Breast epithelium (tissue), 4 donors: ENCODE measurements at places on chromosomes 12 and 14. TPM values are rescaled to one million over a fixed set of nuclear protein-coding genes. Genes with fewer than 3 reads are reported as not detected.

DNA sequence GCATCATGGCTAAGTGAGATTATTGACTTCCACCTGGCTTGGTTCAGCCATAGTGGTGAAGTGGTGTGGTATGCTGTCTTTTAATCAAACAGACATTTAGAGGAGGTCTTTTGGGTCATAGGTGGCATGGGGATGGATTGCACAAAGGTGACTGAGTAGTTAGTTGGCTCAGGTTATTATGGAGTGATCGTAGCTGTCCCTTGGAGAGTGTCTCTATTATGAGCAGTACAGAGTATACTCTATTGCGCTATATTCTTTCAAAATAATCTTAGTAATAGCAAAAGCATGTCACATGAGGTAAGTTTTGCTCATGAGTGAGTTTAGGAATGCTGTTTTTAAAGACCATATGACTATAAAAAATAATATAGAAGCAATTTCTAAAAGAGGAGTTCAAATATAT lies 60.4 kb downstream of the RASSF8 start:
- DNase-seq = no peak

DNA sequence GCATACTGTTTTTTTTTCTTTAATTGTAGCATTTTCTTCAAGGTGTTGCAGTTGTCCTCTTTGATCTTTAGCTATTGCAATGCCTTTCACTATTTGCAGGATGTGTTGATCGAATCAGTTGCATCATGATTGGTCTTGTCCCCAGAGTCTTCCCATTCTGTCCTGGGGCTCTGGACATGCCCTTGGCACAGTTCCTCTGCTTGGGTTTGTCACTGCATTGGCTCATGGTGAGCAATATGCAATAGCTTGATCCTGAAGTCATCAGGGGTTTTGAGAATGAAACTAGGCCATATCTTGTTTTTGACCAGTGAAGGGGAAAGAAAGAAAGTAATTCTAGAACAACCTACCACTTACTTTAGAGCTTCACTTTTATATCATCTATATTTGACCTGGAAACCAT lies 281.5 kb downstream of the TMEM117 start:
- DNase-seq = no peak

GRCh38 chr12:16218934-16219751 lies 58.3 kb downstream of the SLC15A5 start:
- no peak for DNase-seq

Gene PLBD1
- 19.8 TPM for total RNA-seq

DNA sequence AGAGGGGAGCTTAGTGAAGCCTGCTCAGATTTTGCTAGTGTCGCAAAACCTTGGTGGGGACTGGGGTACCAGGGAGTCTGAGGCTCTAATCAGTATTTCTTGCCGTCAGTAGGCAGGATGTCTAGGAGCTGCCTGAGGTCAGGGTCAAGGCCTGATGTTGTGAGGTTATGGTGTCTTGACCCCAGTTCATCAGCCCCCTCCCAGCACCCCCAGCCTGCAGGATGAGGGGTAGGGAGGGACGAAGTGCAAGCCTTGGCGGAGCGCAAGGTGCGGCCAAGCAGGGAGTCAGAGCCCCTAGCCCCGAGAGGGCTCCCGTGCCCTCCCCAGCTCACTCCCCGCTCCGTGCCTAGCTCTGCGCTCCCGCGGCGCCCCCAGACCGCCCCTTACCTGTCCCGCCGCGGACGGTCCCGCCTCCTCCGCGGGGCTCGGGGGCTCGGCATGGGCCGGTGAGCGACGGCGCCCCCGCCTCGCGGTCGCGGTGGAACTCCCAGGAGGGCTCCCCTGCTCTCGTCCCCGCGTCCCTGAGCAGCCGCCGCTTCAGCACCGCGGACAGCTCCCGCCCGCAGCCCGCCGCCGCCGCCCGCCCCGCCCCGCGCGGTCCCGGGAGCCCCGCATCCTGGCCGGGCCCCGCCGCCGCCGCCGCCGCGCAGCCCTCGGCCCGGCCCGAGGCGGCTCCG lies 347 bp downstream of the SYNDIG1L start:
- no peak for DNase-seq

DNA sequence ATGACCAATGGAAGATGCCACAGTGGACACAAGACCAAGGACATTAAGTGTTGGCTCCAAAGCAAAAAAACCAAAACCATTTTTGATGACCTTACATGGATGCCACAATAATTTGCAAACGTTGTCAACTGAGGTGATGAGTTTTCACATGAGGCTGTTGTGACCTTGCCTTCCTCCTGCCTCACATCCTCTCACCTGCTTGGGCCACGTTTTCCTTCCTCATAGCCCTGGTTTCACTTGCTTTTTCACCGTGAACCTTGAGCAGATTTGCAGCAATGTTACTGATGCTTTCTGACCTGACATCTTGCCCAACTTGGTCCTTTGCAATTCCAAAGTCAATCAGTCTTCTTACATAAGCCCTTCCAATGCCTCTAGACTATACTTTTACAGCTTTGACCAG lies 3.7 kb downstream of the KRT6B start:
- no peak for DNase-seq

- DNase-seq = no peak
These were observed 67.5 kb downstream of the CHST11 start for GRCh38 chr12:104524034-104524832.

DNA sequence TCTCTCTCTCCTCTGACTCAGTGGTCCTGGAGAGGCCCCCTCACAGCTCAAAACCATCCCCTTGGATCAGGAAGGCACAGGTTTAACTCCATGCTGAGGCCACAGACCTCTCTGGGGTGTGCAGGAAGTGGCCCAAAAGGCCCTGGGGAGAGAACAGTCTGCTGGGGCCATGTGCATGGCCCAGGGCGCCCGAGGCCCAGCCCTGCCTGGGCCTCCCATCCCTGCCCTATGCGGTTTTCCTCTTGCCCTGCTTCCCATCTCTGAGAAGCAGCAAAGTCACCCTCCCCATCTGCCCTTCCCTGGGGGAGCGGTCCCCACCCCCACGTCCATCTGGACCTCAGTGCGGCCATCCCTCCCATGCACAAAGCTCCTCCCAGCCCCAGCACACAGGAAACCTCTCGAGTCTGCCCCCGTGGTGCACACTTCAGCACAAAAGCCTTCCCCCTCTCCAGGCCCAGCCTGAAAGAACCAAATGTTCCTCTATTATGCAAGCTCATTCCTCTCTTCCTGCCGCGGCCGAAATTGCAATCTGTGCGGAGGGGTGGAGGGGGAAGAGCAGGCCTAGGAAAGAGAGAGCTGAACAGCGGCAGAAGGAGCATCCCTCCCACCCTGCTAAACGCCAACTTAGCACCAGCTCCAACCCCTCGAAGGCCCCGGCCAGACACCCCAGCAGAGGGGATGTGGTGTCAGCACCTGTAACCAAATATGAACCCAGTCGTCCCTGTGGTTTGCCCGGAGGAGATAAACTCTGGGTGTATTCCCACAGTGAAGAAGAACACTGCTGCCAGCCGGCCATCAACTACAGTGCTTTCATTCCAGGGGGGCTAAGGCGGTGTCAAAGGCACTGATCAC lies 108.5 kb downstream of the SCARB1 start:
- peak; percentile 89 for DNase-seq

GRCh38 chr12:132561427-132562156 lies 48.8 kb downstream of the LRCOL1 start:
- DNase-seq = no peak

Gene KRT1
- total RNA-seq = not detected

- DNase-seq = no peak
These were observed 51.4 kb downstream of the DAD1 start for GRCh38 chr14:22537436-22538310.

Gene FOXA1
- total RNA-seq = 80.6 TPM

DNA sequence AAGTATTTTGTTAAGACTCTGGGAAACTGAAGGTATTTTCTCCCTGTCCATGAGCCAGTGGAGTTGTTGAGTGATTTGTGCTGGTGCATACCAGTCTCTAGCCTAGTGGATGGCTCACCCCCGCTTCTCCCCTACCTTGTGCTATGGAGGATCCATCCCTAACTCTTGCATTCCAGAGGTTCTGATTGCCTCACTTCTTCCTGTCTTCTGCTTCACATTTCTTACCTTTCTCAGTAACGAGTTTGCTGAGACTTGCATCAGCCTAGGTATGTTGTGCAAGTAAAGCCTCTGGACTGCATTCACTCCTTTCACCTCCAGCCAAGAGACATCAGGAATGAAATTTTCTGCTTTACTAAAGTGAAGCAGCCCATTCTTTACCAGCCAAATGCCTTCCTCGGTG lies 391.6 kb downstream of the ZFP36L1 start:
- DNase-seq = peak; percentile 78

Gene TSPAN19
- not detected for total RNA-seq

GRCh38 chr12:102964872-102965271 lies 7.4 kb downstream of the ASCL1 start:
- DNase-seq = no peak

- no peak for DNase-seq
These were observed 129.1 kb downstream of the GTF2A1 start for GRCh38 chr14:81091660-81092059.

- no peak for DNase-seq
These were observed 582.5 kb downstream of the NRXN3 start for GRCh38 chr14:78752518-78753188.

Gene TMEM119
- total RNA-seq = 12.1 TPM

DNA sequence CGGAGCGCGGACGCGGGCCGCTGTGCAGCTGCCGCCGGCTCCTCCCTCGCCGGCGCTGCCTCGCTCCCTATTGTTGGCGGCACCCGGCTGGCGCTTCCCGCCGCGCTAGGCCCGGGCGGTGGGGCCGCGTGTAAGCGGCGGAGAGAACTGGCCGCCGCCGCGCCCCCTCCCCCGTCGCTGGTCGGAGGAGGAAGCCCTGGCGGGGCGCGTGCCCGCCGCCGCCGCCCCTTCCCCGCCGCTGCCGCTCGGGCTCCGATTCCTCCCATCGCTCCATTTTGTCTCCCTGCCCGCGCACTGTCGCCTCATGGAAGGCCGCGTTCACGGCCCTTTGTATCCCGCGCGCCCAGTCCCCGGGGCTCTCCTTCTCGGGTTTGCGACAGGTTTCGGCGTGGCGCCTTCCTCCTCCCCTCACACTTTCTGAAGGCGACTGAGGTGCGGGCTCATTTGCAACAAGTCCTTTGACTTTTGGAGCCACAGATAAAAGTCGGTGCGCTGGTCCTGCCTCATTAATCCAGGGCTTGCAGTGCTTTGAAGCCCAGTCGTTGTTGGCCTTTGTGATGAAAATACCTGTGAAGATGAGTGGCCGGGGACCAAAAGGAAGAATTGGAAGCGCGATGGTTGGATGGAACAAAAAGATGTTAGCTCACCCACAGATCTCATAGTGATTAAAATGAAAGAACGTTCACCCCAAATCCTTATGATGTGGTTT lies 707 bp downstream of the CPSF6 start:
- DNase-seq = peak; percentile 60

Gene DAAM1
- total RNA-seq = 95.9 TPM

- no peak for DNase-seq
These were observed 795 bp upstream of the PXN start for GRCh38 chr12:120266180-120266870.

DNA sequence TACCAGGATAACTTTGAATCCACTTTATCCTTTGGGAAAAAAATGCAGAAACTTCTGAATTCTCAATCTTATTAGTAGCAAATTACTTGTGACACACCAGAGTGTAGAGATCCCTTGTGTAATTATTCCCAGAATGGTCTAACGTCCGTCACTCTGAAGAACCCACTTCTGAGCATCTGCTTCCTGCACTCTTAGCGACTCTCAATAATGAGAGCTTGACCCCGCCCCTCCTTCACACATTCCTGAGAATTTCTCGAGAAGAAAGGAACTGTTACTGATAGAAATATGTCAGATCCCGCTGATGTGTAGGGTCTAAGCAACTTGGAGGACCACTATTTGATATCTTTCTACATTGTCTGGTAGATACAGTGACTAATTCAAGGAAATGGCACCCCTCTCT lies 218.3 kb upstream of the PDZRN4 start:
- no peak for DNase-seq

DNA sequence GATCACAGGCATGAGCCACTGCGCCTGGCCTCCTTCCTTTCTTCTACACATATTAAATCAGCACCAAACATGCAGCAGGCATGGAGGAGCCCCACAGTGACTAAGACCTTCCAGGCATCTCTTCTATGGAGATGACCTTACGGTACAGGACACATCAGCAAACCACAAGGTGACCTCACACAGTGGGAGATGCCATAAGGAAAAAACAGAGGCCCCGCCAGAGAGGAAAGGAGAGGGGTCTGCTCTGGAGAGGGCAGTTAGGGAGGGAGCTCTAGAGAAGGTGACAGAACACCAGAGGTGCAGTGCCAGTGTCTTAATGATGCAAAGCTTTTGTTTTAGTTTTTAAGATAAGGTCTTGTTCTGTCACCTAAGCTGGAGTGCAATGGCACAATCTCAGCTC lies 81.1 kb upstream of the ESRRB start:
- DNase-seq = no peak

Gene PTGER2
- 5.9 TPM for total RNA-seq

Gene KCTD10
- total RNA-seq = 86.2 TPM

- no peak for DNase-seq
These were observed 98.4 kb upstream of the SLC38A2 start for GRCh38 chr12:46470975-46471374.

- DNase-seq = no peak
These were observed 154.3 kb downstream of the TMX1 start for GRCh38 chr14:51394384-51394783.

DNA sequence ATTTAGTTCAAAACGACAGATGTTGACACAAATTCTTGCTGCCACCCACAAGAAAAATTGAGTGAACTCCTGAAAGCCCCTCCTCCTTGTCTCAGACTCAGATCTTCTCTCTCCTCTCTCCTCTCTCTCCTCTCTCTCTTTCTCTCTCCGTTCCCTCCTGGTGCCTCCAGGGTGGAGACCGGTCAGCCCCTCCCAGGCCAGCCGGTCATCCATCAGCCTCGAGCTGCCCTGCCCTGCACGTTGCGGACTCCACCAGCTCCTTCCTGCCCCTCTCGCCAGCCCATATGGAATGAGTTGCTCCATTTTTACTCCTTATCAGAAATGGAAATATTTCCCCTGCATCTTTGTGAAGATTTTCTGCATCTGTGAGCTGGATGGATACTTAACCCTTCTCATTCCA lies 103.8 kb downstream of the TBX5 start:
- DNase-seq = no peak

- no peak for DNase-seq
These were observed 129.7 kb upstream of the PLEKHG7 start for GRCh38 chr12:92573104-92573503.

DNA sequence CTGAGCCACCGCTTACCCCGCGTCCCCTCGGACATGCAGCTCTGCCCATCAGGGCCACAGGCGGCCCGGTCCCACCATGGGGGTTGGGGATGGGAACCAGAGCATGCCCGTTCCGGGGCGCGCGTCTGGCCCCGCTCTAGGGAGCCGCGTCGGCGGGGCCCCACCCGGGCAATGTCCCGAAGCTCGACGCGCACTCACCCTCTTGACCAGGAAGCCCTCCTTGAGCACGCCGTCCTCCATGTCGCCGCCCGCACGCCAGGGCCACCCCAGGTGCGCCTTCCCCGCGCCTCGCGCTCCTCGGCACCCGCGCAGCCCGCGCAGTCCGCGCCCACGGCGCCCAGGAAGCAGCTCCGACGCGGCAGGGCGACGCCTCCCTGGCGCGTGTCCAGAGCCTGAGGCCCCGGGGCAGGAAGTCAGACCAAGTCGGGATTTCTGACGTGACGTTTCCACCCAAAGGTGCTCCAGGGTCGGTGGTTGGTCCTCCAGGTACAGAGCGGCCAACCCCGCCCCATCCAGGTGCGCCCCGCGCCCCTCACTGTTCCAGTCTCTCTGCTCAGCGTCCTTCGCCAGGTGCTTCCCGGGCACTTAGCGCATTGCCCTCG lies at the start of gene PLEK2:
Gene PLEK2, minus strand, starts transcription at position 346 of the 602 bp plus-strand sequence. Its CDS starts 106 bp downstream, at position 240.
- DNase-seq = peak; percentile 68

- no peak for DNase-seq
These were observed 586.3 kb downstream of the LRFN5 start for GRCh38 chr14:42192738-42193653.

GRCh38 chr12:114340231-114340630 lies 65.7 kb downstream of the TBX5 start:
- DNase-seq = no peak
